ENCODE measurements at places on chromosomes 6 and 20.

DNA sequence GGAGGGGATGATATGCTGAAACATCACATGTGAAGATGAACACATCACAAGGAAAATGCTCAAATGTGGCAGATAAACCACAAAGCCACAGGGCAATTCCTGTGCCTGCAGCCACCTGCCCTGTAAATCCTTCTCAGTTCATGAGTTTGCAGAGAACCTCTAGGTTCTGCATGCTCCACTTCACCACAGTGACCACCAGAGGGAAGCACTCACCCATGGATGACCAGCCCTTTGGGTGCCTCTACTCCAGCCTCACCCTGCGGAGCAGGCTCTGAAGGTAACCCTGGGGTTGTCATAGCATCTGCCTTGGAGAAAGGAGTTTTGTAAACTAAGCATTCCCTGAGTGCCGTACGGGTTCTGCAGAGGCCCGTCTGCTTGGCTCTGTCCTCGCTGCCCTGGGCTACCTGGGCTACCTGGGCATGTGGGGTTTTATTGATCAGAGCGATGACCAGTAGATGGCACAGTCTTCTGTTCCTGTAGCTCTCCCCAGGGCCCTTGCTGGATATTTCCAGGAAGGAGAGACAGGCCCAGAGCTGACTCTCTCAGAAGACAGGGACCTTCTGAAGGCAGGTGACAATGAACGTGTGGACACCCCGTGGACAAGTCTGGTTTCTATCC, 31.7 kb upstream of the CST1 start:
- no peak for DNase-seq

DNA sequence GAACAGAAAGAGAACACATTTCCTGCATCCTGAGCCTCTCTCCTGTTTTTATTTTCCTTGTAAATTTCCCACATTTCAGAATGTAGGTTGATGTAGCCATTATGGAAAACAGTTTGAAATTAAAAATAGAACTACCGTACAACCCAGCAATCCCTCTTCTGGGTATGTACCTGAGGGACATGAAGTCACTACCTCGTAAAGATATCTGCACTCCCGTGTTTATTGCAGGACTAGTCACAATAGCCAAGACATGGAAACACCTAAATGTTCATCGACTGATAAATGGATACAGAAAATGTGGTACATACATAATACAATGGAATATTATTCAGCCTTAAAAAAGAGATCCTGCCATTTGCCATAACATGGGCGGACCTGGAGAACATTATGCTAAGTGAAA, 72.0 kb upstream of the JAG1 start:
- no peak for DNase-seq

DNA sequence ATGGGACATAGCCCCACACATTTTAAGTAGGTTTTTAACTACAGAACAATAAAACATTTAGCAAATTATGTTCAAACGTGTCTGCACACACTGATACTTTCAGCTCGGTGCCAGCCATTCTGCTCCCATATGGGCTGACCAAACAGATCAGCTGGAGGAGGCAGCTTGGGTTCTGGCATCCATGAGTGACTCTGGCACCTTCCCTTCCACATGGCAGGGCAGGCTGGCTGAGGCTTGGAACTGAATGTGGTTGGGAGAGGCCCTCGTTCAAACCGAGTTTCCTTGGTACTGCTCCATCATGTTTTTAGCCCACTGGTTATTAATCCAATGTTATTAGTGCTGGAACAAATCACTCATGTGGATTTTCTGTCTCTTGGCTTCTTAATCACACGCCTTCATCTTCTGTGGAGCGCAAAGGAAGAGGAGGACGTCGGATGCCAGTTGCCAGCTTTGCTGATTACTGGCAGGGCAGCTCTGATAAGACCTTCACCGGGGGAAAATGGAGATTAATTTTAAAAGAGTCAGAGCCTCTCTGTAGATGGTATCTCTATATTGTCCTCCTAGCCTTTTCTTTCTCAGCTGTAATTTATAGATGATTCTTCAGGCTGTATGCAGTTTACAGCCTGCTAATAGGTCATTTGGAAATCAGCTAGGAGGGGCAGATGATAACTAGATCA, 93.1 kb upstream of the TIAM2 start:
- DNase-seq: no peak

DNA sequence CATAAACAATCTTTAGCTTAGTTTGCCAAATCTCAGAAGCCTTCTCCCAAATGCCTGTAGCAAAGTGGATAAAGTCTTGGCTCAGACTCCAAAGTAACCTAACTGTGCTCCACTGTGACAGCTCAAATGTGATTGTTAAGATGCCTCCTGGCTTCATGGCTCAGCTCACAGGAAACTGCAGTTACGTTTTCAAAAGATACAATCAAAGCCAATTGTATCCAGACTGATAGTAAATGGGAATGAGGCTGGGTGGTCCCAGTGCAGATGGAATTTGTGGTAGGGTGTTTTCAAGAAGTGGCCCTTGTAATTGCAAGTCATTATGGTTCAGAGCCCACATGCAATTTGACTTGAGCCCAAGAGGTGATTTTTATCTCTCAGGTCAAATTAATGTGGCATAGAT, 151.2 kb upstream of the TAB2 start:
- no peak for DNase-seq

DNA sequence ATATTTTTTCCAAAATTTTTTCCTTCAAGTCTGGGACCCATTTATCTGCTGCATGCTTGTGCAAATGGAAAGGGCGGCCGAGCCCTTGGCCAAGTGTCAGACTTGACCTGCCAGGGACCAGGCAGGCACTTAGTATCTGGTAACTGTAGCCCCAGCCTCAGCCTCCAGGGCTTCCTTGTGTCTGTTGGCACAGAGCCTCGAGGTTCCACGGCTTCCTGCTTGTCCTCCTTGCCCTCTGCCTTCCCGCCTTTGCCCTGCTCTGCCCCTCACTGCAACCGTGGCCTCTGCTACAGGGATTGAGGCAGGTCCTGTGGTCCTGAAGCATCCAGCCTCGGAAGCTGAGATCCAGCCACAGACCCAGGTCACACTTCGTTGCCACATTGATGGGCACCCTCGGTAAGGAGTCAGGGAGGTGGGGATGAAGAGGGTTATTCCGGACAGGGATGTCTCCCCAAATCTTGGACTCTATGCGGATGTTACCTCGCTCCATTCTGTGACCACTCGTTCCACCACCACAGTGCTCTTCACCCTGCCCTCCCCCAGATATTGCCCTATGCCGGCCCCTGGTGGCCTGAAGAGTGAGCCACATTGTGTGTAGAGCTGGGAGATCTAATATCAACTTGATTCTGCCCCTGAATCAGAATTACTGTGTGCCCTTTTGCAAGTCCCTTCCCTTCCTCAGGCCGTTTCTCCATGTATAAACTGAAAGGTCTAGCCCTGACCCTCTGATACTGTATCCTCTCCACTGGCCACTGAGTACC, 41.5 kb upstream of the SRF start:
- no peak for DNase-seq

DNA sequence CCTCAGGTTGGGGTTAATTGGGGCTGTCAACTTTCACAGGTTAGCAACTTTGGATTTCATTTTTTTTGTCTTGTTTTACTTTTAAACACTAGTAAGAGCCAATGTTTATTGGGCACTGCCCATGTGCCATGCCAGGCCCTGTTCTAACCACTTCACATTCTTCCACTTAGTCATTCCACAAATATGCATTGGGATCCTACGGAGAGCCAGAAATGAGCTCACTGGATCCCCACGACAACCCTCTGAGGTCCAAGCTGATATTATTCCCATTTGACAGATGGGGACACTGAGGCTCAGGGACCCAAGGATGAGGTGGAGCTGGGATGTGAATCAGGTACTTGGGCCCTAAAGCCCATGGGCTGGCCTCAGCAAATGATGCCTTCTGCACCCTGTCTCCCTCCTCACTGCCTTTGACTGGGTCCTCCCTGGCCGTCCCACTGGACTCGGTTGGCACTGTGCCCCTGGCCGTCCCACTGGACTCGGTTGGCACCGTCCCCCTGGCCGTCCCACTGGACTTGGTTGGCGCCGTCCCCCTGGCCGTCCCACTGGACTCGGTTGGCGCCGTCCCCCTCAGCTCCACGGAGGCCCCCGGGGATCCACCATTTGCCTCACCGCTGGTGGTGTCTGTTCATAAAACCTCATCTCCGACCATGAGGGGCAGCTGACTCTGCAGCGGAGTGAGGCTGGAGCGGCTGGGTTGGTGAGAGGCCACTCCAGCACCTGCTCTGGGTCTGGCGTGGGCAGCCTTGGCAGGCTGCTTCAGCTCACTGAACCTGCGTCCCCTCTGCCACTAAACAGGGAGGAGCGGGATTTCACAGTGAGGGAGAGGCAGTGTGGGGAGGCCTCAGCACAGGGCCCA, 4.8 kb upstream of the PMEPA1 start:
- no peak for DNase-seq

- no peak for DNase-seq
Measured at GRCh38 chr20:9241232-9241692, 172.4 kb downstream of the PLCB4 start.

DNA sequence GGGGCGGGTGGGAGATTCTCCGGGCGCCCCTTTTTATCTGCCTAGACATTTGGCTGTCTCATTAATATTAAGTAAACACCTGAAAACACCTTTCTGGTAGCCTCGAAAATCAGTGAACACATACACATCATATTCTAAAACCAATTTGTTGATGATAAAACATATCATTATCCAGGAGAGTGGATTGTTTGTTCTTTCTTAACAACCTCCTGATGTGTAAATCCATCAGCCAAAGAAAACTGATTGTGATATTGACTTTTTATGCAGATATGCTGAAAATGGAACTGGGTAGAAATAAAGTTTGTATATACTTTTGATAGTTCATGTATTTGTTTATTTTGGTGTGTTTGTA, 75.7 kb downstream of the ADGRG6 start:
- DNase-seq: no peak

DNA sequence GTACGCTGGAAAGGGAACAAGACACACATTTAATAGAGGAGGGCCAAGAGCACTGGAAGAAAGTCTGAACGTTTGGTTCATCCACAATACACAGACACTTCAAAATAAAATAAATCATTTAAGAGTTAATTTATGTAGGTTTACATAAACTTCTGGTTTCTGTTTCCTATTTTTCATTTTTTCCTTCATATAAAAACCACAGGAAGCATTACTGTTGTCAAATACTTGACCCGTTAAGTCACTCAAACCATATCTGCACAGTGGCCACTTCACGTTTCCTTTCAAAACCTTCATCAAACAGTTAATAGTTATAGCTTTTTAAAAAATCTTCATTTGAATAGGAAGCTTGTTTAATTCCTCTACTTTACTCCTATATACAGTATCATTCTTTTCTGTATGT, 257.6 kb upstream of the THEMIS start:
- DNase-seq: no peak

- DNase-seq: no peak
Measured at GRCh38 chr20:24317224-24317623, 152.2 kb upstream of the SYNDIG1 start.

- DNase-seq: no peak
Measured at GRCh38 chr6:105692613-105693215, 289.8 kb upstream of the PREP start.

GRCh38 chr6:170176898-170177771, 113.7 kb downstream of the DLL1 start:
- no peak for DNase-seq

DNA sequence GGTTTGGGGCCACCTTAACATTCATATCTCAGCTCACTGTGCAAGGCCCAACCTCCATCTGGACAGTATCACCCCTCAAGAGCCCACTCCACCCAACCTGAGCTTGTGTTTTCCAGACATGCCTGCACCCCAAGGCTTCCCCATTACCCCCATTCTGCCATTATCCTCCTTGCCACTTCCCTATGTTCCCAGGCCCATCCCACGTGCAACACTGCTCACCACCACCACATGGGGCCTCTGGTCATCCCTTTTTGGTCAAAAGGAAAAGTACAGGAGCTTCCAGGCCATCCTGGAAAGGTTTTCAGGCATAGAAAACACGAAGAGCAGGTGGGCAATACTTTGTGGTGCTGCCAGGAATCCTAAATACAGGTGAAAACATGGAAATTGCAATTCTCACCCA, 140.3 kb downstream of the SYNDIG1 start:
- no peak for DNase-seq

DNA sequence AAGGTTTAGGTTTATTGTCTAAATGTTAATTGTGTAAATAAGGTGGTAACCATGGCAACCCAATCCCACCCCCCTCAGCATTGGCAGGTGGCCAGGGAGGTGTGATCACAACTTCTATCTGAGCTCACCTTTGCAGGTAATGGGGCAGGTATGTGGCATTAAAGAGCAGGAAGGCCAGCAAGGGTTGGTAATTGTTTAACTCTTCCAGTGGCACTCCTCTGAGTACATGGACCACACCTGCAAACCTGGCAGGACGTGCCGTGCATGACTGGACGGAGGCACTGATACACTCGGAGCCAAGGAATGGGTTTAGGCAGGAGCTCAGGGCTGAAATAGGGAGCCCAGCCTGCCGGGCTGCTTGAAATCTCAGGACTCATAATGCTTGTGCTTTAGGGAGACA, 107.0 kb upstream of the BMP2 start:
- no peak for DNase-seq

GRCh38 chr6:126788861-126789365, 329.6 kb upstream of the RSPO3 start:
- no peak for DNase-seq
